Stimulated activated naive CD4-positive, alpha-beta T cell treated with Interleukin-2 at 50 U/mL for 16 hours (primary cell): ENCODE measurements at places on chromosomes 1 and 21.
A peak's percentile ranks its signal among the peaks of the same experiment; 100 is the strongest.

- DNase-seq, result no peak
These were observed 35.3 kb downstream of the CLIC6 start for GRCh38 chr21:34704119-34704518.

DNA sequence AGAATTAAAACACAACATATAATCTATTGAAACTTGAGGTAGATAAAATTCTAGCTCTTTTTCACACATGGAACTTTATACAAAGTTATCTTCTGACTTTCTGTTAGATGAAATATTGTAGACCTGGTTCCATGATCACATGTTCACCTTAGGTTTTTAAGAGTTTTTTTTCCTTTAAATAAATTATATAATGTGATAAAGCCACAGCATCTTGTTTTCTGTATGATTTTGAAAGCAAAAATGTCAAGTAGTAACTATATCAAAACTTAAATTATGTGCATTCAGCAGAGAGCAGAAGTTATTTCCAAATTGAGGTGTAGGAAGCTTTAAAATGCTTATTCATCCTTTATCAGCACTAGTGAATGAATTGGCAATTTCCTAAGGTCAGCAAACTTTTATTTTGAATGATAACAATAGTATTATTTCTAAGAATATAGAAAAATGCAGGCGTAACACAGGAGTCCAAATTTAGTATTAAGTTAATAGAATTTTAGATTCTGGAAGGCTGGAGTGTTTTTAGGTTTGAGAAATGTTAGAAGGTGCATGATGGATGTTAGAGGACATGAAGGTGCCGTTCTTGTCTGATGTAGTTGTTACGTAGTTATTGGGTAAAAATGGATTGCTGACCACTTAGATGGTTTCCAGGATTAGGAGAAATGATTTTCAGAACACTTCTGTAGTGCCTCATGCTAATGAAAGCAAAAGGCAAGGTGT is 17.5 kb downstream of the BACH1 start:
- no peak for DNase-seq

GRCh38 chr1:1889847-1890505 is 911 bp downstream of the GNB1 start:
- DNase-seq, result peak; percentile 42

DNA sequence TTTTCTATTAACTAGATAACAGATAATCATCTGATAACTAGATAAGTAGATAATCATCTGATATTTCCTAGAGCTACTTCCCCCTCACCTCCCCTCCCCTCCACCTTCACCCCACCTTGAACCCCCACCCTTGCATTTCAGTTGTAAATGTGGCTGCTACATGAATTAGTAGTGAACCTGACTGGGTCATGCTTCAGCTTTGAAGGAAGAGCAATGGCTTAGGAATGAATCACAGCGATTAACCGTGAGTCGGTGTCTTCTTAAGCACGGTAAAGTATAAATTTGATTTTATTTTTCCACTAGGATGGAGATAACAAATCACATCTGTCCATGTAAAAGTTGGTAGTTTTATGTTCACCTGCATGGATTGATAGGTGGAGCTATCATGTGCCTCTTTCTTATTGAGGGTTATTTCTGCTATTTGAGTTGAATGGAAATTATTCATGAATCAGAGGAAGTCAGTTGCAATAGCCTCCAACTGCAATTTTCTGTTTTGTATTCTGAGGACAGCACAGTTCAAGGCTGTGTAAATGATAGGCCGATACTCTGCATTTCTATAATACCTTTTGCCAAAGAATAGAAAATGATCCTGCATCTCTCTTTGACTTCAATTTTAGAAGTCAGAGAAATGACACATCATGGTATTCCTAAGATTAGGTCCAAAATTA is 235.0 kb downstream of the PTGER3 start:
- DNase-seq, result no peak

GRCh38 chr1:206725109-206725963 is 40.6 kb downstream of the MAPKAPK2 start:
- DNase-seq, result peak; percentile 36

GRCh38 chr1:171904778-171905450 is 63.6 kb downstream of the DNM3 start:
- DNase-seq, result no peak

GRCh38 chr1:21052034-21052433 is 124.7 kb downstream of the EIF4G3 start:
- DNase-seq, result no peak

GRCh38 chr1:181793831-181794230 is 267.7 kb downstream of the ZNF648 start:
- no peak for DNase-seq

DNA sequence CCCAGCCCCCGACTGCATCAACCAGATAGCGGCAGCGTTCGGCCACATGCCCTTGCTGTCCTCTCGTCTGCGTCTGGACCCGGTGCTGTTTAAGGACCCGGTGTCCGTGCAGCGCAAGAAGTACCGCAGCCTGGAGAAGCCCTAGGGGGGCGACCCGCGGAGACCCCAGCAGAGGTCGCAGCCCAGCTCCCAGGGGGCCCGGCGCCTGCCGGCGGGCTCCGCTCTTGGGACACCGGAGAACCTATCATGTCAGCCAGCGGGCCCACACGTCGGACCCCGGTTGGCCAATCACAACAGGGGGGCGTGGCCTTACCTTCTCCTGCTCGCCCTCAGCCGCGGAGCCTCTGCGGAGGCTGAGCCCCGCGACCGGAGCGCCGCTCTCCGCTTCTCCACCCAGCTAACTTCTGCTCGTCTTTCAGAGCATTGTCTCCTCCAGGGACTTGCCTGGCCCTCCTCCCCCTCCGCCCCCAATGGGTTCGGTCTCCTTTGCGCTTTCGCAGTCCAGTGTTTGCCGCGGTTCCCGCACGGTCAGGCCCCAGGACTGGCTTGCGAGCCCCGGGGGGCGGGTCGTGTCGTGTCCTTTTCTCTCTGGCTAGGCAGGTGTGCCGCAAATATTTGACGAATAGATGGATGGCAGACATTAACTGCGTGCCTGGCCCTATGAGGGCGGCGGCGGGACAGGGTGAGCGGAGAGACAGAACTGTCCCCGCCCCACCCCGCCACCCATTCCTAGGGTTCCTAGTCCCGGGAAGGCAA is 10.5 kb downstream of the SLC30A2 start:
- DNase-seq, result peak; percentile 92

GRCh38 chr1:95731466-95731865 is 497.5 kb downstream of the RWDD3 start:
- no peak for DNase-seq

- DNase-seq, result no peak
These were observed 101.1 kb downstream of the MACF1 start for GRCh38 chr1:39305555-39305954.

DNA sequence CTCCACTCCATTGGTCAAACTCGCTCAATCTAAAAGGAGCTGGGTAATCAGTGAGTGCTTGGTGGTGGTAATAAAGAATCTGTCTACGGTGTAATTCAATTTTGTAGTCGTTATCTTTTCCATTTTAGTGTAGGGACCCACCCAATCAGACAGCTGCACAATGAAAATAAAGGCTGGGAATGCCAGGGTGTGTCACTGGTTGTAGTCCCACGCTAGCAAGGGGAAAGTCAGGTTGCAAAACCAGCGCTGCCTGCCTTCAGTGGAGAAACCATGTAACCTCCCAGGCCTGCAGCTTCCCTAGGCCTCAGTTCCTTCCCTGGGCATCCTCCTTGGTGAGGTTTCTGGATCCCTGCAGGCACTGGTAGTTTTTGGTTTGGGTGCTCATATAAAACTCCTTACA is 49.4 kb upstream of the PPP2R5A start:
- no peak for DNase-seq

GRCh38 chr1:1090424-1091343 is 16.6 kb upstream of the RNF223 start:
- no peak for DNase-seq

- DNase-seq, result no peak
These were observed 42.9 kb downstream of the PTBP2 start for GRCh38 chr1:96764469-96764868.

DNA sequence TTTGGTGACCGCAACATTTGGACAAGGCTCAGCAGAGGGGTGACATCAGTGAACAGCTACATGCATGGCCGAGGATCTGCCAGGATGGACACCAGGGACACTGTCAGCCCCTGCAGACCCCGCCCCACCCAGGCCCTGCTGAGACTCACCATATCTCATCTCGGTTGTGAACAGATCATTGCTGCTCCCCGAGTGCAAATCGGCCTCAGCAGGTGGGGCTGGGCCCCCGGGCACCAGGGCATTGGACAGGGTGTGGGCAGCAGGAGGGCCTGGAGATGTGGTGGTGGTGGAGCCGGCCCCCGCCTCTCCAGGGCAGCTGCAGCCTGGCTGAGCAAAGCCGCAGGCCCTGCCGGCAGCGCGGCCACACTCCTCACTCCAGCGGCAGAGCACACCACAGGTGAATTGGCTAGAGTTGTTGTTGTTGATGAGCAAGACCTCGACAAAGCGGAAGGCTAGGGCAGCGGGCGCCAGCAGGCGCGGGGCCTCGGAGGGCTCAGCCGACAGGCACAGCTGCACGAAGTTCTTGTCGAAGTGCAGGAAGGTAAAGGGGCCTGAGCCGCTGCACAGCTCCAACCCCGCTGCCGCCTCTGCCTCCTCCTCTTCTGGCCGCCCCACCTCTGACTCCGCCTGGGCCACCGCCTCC is 8.2 kb downstream of the ADGRB2 start:
- no peak for DNase-seq

GRCh38 chr1:116740746-116741145 is 13.5 kb upstream of the CD2 start:
- DNase-seq, result no peak

- no peak for DNase-seq
These were observed 163.9 kb downstream of the GABPA start for GRCh38 chr21:25898671-25899070.

GRCh38 chr1:110338886-110339406 is at the start of gene RBM15:
RBM15 (plus strand) TSS chr1:110339377; CDS start chr1:110339406, 29 bp downstream.
- DNase-seq, result peak; percentile 96

GRCh38 chr1:30872033-30872947 is 36.3 kb downstream of the SDC3 start:
- DNase-seq, result no peak

- DNase-seq, result no peak
These were observed 18.5 kb downstream of the CD84 start for GRCh38 chr1:160560806-160561205.

DNA sequence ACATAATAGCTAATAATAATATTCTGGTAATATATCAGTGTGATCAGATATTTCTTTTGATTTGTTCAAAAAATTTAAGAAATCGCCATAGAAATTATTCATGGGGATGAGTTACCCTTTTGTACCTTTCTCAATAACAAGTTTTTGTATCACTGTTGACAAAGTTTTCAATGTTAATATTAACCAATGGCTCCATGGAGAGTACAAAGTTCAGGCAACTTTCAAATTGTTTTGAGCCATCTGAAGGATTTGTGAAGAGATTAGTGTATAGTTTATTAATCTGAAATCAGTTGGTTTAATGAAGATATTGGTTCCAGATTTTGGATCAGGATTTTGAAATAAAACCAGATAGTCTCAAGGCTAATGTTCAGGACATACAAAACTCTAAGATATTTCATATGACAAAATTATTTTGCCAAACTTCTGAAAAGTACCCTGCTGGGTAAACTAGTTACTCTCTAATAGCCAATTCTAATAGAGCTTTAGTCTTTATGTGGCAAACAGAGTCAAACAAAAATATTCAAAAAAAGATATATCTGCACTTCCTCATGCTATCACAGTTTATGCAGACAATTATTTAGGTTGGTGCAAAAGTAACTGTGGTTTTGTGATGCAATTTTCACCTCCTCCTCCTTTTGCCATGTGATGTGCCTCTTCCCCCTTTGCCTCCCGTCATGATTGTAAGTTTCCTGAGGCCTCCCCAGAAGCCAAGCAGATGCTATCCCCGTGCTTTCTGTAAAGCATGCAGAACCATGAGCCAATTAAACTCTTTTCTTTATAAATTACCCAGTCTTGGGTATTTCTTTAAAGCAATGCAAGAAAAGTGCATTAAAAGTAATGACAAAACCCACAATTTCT is 1105.0 kb downstream of the PLA2G4A start:
- DNase-seq, result no peak

GRCh38 chr1:63807046-63807445 is 33.2 kb downstream of the ROR1 start:
- no peak for DNase-seq

GRCh38 chr21:34846601-34847112 is 177.9 kb downstream of the CLIC6 start:
- DNase-seq, result no peak

GRCh38 chr1:203548892-203549291 is 54.9 kb downstream of the OPTC start:
- DNase-seq, result no peak

DNA sequence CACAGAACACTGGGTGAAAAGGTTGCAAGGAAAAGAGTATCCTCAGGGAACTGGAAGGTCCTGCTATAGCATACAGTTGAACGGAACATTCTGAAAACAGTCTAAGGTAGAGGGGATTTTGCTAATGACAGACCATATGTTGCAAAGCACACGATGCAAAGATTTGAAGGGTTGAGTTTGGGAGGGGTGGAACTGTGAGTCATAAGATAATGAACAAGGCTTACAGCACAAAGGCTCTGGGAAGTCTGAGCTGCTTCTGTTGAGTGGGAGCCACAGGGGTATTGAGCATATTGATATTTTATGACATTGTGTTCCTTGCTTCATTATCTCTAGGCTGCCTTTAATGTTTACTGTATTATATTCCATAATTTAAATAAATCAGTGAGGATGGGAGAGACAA is 104.9 kb downstream of the PLPPR4 start:
- DNase-seq, result no peak

DNA sequence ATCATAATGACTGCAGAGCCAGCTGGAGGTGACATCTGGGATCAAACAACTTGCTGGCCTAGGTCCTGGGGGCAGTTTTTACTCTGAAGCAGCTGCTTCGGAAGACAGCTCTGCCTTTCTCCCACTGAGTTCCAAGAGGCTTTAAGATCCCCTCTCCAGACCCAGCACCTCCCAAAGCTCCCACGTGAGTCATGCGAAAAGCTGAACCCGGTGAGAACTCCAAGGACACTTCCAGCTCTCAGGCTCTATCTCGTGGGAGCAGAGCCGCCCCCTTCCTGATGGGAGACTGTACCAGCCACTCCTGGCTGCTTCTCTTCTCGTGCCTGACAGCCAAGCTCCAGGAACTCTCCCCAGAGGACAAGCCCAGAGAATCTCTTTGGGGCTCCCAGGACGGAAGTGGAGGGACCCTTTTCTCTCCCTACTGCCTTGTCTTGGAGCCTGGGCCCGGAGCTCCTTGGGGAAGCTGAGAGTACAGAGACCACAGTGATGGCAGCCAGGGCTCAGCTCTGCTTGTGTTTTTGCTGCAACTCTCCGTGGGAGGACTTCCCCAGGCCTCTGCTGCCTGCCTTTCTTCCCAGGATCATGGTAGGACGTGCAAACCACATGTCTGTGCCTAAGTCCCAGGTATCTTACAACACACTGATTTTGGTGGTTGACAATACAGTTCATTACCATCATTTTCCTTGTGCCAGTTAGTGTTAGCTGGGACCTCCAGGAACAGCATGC is 40.6 kb downstream of the STUM start:
- DNase-seq, result no peak

- DNase-seq, result no peak
These were observed 42.5 kb upstream of the ECE1 start for GRCh38 chr1:21332554-21333311.

GRCh38 chr1:185314411-185314810 is 2.6 kb downstream of the IVNS1ABP start:
- no peak for DNase-seq
